ENCODE measurements at places on chromosomes 6 and 20.

DNA sequence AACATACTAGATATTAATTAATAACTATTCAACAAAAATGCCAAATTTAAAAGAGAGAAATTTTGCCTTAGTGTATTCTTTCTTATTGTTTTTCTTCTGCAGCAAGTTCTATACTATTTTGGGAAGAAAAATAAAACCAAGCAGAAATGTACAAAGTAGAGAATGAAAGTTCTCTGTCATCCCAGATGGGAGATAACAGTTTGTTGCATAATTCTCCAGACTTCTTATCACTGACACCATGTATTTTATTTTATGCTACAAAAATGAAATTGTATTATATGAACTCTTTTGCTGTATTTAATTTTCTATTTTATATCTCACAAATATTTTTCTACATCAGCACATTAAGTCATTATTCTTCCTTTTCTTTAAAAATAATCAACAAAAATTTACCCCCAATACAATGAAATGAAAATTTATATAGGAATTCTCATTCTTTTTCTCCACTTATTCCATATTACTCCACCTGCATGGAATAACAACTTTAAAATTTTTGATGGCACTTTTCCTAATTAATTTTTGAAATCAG is 18.2 kb downstream of the TMEM244 start:
- no peak for DNase-seq

DNA sequence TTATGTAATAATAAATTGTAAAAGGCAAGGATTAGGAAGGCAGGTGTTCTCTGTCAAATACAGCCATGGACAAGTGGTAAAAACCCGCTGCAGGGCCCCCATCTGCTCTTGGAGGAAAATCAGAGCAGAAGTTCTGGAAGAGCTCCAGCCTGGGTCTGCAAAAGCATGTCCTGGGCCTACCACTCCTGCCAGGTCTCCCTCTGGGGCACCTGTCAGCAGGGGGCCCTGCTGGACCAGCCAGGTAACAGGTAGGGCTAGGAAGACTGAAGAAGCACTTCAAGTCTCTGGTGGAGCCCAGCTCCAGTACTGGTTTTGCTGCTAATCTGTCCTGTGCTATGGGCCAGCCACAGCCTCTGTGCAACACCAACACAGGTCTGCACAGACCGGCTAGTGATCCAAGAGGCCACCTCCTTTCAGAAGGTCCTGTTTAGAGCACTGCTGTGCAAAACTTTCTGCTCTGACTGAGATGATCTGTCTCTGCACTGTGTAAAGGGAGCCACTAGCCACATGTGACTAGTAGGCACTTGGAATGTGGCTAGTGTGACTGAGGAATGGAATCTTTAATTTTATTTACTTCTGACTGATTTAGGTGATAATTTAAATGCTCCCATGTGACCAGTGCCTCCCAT is 30.2 kb downstream of the RRBP1 start:
- no peak for DNase-seq

- no peak for DNase-seq
These were observed at the start of gene SLC17A9 for GRCh38 chr20:62952373-62952967. Gene SLC17A9 (plus strand): TSS chr20:62952709. CDS start chr20:62952831, 122 bp downstream.

DNA sequence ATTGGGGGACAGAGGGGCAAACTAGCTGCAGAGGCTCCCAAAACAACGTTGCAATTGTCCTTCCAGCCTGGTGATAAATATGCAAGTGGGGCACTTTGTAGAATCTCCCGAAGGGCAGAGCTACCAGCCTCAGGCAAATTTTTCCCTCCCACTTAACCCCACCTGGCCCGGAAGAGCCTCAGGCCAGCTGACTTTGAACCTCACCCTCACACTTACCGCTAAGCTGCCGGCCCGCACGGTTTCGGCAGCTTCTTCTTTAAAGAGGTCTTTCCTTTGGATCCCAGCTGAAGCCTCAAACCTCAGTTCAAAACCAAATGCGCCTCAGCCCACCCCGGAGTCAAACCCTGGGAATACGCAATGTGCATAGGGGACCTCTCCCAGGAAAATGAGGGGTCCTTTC is 2.5 kb downstream of the OVOL2 start:
- no peak for DNase-seq

- no peak for DNase-seq
These were observed 43.8 kb downstream of the EYA2 start for GRCh38 chr20:46938434-46938833.

DNA sequence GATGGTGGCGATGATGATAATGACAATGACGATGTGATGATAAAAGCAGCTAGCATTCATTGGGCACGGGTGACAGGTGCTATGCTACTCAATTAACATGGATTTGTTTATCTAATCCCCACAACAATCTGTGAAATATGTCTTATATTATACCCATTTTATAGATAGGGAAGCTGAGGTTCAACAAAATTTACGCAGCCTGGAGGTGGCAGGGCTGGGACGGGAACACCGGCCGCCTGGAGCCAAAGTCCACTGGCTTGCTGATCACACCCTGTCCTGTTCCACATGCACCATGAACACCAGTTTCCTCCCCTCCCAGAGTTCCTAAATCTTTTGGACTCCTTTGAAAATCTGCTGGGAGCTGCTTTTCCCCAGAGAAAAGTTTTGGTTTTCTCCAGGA is 23.0 kb downstream of the RIMS4 start:
- DNase-seq: no peak

DNA sequence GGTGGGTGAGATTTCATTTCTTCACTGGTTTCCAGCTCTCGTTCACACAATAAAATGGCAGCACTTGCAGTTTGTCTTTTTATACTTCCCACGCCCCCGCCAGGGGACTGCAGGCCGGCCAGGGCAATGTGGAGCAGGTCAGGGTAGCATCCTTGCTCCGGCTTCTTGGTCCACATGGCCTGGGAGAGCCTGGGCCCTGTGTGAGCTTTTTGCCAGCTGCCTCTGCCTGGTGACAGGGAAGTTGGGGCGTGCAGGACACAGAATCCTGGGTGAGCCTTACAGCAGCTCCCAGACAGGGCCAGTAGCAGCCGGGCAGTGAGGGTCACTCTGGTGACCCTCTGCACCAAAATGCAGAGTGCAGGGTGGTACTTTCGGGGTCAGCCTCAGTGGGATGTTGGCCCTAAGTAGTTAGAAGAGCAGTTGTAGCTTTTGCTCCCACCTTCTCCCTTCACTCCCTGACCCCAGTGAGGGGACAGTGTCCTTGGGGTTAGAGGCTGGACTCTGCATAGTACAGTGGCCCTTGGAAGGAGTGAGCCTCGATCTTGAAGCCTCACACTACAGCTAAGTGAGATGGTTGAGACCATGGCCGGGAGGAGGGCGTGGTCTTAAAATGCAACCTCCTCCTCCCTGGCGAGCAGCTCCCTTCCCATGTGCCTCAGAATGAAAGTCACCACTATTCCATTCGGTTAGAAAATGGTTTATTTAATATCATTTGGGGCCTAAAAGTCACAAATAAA is 23.8 kb downstream of the PYGB start:
- no peak for DNase-seq

DNA sequence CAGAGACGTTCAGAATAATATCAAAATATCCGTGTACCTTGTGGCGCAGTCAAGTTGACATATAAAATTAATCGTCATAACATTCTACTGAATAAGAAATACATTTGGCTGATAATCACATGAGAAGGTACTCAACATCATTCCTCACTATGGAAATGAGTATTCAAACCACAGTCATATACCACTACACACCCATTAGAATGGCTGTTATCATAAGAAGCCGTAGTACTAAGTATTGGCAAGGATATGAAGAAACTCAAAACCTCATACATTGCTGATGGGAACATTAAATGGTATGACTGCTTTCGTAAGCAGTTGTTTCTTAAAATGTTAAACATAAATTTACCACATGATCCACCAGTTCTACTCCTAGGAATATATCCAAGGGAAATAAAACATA is 244.7 kb downstream of the CDKAL1 start:
- DNase-seq: no peak

- no peak for DNase-seq
These were observed 706 bp upstream of the SNX14 start for GRCh38 chr6:85594197-85594930.

- no peak for DNase-seq
These were observed 466.3 kb upstream of the CDH4 start for GRCh38 chr20:60785785-60786184.

- DNase-seq: no peak
These were observed 133.0 kb downstream of the PAK5 start for GRCh38 chr20:9705722-9706476.

DNA sequence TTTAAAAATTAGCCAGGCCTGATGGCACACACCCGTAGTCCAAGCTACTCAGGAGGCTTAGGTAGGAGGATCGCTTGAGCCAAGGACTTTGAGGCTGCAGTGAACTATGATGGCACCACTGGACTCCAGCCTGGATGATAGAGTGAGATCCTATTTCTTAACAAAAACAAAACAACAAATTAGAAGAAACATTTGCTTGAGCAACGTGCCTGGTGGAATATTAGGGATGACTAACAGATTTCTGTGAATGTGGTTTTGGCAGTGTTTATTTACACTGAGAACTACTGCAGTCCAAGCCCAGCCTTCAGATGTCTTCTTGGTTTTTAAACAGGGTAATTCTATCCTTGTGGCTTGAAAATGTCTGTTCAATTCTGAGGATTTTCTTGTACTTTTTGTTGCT is 9.2 kb downstream of the PPP1R3G start:
- DNase-seq: no peak

DNA sequence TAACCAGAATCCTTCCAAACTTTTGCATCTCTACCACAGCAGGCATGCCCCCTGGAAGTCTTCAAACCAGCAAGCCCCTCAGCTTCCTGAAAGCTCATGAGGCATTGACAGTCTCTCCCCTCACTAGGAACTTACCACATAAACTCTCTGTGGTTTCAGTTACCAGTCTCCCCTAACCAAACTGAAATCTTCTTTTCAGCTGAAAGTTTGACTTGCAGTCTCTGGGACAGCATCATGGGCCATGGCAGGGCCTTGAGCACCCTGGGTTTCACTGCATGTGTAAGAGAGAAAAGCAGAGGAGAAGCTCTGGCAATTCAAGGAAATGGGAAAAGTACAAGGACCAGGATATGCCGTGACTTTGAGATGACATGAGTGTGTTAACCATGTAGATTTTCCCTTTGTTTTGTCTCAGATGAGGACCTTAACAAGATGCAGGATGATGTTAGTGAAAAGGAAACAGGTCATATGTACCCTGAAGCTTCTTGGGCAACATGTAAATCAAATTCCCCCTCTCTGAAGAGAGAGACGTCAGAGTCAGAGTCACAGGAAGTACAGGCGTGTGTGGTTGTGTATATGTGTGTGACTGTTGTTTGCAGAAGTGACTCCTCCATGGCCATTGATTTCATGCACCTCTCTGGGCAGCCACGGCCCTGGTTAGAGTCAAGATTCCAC is 106.3 kb downstream of the TNFRSF21 start:
- no peak for DNase-seq

DNA sequence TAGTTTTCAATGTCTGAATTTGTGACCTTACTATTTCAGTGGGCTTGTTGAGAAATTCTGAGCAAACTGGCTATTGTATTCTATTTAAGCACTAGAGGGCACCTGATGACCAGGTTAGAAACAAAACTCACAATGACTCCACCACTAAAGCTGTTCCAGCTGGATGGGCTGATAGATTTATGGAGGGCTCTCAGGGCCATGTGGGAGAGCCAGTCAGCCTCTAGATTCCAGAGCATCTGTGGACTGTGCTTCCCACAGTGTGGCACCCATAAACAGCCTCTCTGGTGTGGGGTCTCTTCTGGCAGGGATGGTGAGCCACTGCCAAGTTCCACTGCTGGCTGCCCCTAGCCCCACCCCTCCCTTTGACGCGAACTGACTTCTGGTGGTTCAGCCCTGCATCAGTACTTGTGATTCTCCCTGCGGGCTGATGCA is 29.2 kb downstream of the C6orf58 start:
- DNase-seq: no peak

DNA sequence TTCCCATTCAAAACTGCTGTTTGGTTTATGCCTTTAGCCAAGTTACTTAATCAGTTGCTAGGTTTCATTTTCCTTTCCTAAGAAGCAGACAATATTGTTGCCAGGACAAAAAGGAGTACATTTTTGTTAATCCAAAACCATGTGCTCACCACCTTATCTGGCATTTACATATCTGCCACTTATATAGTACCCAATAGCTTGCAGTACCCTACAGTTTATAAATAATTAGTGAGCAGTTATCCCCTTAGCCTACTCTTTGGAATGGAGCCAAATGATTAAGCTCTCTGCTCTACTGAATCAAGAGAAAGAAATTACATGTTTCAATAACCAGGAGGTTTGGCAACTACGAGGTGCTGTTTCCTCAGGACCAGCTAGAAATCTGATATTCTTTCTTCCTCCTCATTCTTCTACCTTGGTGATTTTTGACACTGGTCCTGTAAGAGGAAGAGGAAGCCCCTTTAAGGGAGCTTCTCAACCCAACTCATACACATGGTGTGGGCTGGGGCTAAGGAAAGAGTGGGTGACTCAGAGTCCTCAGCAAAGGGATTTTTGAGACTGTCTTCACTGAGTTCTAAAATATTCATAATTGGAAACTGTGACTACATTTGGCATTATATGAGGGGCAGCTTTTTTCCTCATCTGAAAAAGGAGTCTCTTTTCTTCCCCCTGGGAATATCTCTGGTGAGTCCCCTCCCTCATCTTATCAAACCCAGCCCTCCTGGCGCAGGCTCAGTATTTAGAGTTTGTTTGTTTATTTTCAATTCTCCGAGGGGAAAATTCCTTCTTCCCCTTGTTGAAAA is 1.5 kb downstream of the ZNFX1 start:
- DNase-seq: peak; percentile 30

- no peak for DNase-seq
These were observed 11.8 kb upstream of the KCNQ2 start for GRCh38 chr20:63484236-63484635.

Measured in K562 (cell line).